Esophagus squamous epithelium (tissue), 5 donors: ENCODE measurements at places on chromosomes 1 and 21.

- no peak for DNase-seq
Measured at GRCh38 chr1:116927049-116927798, 17.5 kb downstream of the PTGFRN start.

DNA sequence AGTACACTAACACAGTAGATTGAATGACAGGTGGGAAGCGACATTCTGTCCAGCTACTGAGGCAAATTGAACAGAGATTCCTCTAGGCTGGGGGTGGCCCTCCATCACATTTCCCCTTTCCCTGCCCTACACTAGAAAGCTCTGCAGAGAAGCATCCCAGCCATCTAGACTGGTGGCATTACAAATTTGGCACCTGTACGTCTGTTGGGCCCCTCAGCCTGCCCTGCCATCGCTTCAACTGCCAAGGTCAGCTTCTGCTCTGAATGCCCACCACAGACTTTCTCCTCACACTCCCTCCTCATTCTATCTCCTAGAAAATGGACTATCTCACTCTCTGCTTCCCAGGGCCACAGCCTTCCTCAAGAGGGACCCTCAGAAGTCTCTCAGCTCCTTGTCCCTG lies 16.7 kb downstream of the TRABD2B start:
- no peak for DNase-seq

DNA sequence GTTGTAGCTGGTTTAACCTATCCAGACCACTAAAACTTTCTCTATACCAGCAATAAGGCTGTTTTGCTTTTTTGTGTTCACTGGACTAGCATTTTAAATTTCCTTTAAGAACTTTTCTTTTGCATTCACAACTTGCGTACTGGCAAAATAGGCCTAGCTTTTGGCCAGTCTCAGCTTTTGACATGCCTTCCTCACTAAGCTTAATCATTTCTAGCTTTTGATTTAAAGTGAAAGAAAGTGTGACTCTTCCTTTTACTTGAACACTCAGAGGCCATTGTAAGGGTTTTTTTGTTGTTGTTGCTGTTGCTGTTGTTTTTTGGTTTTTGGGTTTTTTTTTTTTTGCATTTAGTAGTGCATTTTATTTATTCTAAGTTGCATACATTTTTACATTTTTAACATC lies 15.2 kb downstream of the RPAP2 start:
- no peak for DNase-seq

GRCh38 chr1:19987719-19988118 lies 8.3 kb upstream of the PLA2G2A start:
- DNase-seq = no peak

- DNase-seq = no peak
Measured at GRCh38 chr1:39959651-39960333, 4.8 kb downstream of the MFSD2A start.

DNA sequence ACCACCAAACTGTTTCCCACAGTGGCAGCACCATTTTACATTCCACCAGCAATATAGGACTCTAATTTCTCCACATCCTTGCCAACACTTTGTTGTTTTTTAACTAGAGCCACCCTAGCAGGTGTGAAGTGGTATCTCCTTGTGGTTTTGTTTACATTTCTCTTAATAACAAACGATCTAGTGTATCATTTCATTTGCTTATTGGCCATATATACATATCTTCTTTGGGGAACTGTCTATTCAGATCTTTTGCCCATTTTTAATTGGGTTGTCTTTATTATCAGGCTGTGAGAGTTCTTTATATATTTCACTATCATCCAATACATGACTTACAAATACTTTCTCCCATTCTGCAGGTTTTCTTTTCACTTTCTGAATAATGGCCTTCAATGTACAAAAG lies 18.0 kb downstream of the TRIM33 start:
- no peak for DNase-seq

DNA sequence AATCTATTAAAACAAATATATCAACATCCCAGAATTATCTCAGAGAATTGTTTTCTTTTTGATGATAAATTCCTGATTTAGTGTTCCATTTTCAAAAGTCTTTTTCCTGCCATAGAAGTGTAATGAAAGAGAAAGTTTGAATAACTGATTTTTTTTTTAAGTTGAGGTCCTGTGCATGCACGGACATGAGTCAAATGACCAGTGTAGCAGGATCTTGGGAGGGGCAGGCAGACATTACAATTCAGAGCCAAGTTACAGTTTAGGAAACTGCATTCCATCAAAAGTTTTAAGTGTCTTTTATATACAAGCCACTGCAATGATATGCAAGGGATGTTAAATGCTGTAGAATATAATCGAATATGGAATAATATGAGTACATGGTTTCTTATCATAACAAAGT lies 227.5 kb downstream of the HMCN1 start:
- DNase-seq = no peak

GRCh38 chr1:210551899-210552298 lies 223.2 kb downstream of the HHAT start:
- DNase-seq = no peak
